GM23338 (cell line): ENCODE measurements at places on chromosomes 11 and 22. TPM values are rescaled to one million over a fixed set of nuclear protein-coding genes. Genes with fewer than 3 reads are reported as not detected.
A peak's percentile ranks its signal among the peaks of the same experiment; 100 is the strongest.

CFAP300 gene
- 1.2 and 1.4 TPM in 2 replicates for total RNA-seq

PKNOX2 gene
- 0.43 and 0.83 TPM in 2 replicates for total RNA-seq

SLC22A12 gene
- not detected in 2 replicates for total RNA-seq

NLRP14 gene
- total RNA-seq, result 0.10 TPM in 1 of 2 replicates, not detected in the other

UBQLNL gene
- 0.35 and 0.52 TPM in 2 replicates for total RNA-seq

NOX4 gene
- 2.6 and 11.5 TPM in 2 replicates for total RNA-seq

GRCh38 chr11:45815747-45816146 is 10.8 kb downstream of the SLC35C1 start:
- no peaks in the 10 kb centered on the region for H3K27me3 ChIP-seq
- H3K27ac ChIP-seq, result no peak overlapping the region
- H3K4me3 ChIP-seq, result no peak overlapping the region
- no peaks in the 10 kb centered on the region for H3K36me3 ChIP-seq
- peak; percentile 62 for DNase-seq
- peaks cover 10% of the 10 kb centered on the region for H3K4me1 ChIP-seq

GRCh38 chr22:17257121-17258001 is 38.1 kb upstream of the ADA2 start:
- H3K36me3 ChIP-seq, result no peaks in the 10 kb centered on the region
- peaks cover 55% of the 10 kb centered on the region for H3K4me1 ChIP-seq
- no peaks in the 10 kb centered on the region for H3K27me3 ChIP-seq
- DNase-seq, result peak; percentile 75

- peaks cover 4% of the 10 kb centered on the region; the same call in 1 of the 2 replicates for H3K4me1 ChIP-seq
- H3K27ac ChIP-seq, result no peak overlapping the region
- no peak overlapping the region for H3K4me3 ChIP-seq
- no peak for DNase-seq
- H3K36me3 ChIP-seq, result no peaks in the 10 kb centered on the region
These were observed 393.5 kb downstream of the TENM4 start for GRCh38 chr11:79047321-79047720.

- DNase-seq, result no peak
- no peaks in the 10 kb centered on the region for H3K4me1 ChIP-seq
- no peak overlapping the region for H3K4me3 ChIP-seq
- H3K36me3 ChIP-seq, result peaks cover 4% of the 10 kb centered on the region; the same call in 1 of the 2 replicates
- no peak overlapping the region for H3K27ac ChIP-seq
These were observed 726.9 kb downstream of the BRD1 start for GRCh38 chr22:49100773-49101172.

GRCh38 chr22:23278883-23279675 is 98.8 kb downstream of the BCR start:
- H3K4me3 ChIP-seq, result no peak overlapping the region
- H3K36me3 ChIP-seq, result no peaks in the 10 kb centered on the region
- H3K27me3 ChIP-seq, result no peaks in the 10 kb centered on the region
- no peaks in the 10 kb centered on the region for H3K4me1 ChIP-seq

DNA sequence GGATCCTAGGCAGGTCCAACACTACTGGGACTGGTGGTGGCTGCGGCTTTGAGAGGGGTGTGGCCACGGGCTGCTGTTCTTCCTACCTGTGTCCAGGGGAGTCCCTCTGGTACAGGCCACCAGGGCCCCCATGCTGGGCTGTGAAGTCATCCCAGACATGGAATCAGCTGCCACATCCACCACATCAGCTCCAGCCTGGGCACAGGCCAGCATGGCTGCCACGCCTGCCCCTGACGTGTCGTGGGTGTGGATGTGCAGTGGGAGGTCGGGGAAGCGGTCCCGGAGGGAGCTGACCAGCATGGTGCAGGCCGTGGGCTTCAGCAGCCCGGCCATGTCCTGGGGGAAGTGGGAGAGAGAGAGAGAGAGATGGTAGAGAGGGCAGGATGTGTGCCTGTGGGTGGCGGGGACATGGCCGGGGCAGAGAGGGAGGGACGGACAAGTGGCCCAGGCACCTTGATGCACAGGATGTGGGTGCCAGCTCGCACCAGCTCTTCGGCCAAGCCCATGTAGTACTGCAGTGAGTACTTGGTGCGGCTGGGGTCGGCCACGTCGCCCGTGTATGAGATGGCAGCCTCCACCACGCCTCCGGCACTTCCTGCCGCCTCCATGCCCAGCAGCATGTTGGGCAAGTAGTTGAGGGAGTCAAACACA is 6.2 kb upstream of the LRFN4 start:
- no peak overlapping the region for H3K27ac ChIP-seq
- no peaks in the 10 kb centered on the region for H3K36me3 ChIP-seq
- peaks cover 10% of the 10 kb centered on the region for H3K4me1 ChIP-seq
- no peak overlapping the region for H3K4me3 ChIP-seq
- no peaks in the 10 kb centered on the region for H3K27me3 ChIP-seq

DNA sequence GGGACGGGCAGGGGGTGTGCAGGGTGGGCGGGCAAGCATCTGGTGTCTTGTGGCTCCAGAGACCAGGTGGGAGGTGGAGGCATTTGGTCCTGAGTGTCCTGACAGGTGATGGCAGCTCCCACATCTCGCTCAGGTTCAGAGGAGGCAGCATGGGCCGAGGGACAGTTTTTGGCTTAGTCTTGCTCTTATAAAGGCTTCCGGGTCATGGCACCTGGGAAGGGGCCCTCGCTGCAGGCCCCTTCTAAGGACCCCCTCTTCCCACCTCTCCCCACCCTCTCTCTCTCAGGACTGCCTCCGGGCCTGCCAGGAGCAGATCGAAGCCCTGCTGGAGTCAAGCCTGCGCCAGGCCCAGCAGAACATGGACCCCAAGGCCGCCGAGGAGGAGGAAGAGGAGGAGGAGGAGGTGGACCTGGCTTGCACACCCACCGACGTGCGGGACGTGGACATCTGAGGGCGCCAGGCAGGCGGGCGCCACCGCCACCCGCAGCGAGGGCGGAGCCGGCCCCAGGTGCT is 9.9 kb downstream of the CCND1 start:
- H3K4me1 ChIP-seq, result no peaks in the 10 kb centered on the region
- DNase-seq, result no peak
- H3K27ac ChIP-seq, result no peak overlapping the region
- no peak overlapping the region for H3K4me3 ChIP-seq

DNA sequence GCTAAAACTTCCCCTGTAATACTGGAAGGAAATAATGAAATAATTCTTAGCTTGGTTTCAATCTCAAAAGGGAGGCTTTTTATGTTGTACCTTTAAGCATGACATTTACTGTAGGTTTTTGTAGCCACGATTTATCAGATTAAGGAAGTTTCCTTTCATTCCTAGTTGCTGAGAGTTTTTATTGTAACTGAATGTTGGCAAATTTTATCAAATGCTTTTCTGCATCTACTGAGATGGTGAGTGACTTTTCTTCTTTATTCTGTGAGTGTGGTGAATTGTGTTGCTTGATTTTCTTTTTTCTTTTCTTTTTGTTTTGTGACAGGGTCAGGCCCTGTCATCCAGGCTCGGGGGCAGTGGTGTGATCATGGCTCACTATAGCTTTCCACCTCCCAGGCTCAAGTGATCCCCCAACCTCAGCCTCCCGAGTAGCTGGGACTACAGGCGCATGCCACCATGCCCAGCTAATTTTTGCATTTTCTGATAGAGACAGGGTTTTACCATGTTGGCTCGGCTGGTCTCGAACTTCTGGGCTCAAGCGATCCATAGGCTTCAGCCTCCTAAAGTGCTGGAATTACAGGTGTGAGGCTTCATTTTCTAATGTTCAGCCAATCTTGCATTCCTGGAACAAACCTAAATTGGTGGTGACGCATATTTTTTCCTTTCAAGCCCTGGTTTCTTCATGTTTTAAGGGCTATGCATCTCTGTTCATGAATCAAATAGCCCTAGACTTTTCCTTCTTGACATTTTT is 26.2 kb downstream of the SUSD2 start:
- no peak overlapping the region for H3K4me3 ChIP-seq
- no peak overlapping the region; the same call in 1 of the 2 replicates for H3K27ac ChIP-seq
- H3K4me1 ChIP-seq, result peaks cover 5% of the 10 kb centered on the region; the same call in 1 of the 2 replicates
- H3K27me3 ChIP-seq, result no peaks in the 10 kb centered on the region

DNA sequence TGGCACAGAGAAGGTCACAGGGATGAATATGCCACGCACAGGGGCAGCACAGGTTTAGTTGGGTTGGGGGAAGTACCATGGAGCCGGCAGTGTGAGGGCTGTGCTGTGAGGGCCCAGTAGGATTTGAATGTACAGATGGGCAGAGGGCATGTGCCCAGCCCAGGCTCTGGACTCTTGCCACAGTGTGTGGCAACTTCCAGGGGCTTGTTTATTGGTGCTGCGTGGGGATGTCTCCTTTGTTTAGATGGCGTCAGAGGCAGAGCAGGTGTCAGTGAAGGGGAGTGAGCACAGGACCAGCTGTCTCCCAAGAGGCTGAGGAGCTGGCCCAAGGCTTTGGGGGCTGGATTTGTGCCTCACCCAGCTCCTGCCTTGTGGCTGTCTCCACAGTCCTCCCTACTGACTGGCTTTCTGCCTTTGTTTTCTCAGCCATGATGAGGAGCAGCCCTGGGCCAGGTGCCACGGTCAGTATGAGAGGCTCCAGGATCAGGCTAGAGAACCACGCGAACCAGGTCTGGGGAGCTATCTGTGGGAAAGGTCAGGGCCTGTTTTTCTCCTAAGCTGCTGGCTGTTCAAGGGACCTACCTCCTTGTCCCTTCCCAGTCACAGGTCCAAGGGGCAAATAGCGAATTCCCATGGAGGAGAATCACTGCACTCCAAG is 21.9 kb downstream of the SUN2 start:
- no peaks in the 10 kb centered on the region for H3K27me3 ChIP-seq
- no peak for DNase-seq
- H3K36me3 ChIP-seq, result peaks cover 6% of the 10 kb centered on the region; the same call in 1 of the 2 replicates
- H3K27ac ChIP-seq, result no peak overlapping the region

DNA sequence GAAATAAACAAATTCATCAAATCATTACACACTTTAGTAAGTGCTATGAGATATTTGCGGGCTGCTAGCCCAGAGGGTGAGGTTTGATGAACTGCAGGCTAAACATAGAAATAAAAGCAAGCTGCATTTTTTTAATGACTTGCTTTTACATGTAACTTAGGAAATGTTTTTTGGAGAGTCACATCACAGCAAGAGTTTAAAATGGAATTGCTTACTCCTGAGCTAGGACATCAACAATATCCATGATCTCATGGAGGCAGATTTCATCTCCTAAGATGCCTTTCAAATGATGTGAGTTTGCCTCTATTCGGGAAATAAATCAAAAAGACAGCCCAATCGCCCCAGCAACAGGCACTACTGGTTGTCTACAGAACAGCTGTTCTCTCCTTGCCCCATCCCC is 73.4 kb upstream of the CD44 start:
- no peaks in the 10 kb centered on the region for H3K4me1 ChIP-seq
- H3K36me3 ChIP-seq, result no peaks in the 10 kb centered on the region
- no peak overlapping the region for H3K4me3 ChIP-seq
- H3K27me3 ChIP-seq, result no peaks in the 10 kb centered on the region
- H3K27ac ChIP-seq, result no peak overlapping the region
- DNase-seq, result no peak

GRCh38 chr11:75667831-75668450 is 897 bp downstream of the MAP6 start:
- H3K4me1 ChIP-seq, result peaks cover 35% of the 10 kb centered on the region
- DNase-seq, result peak; percentile 81
- H3K27ac ChIP-seq, result no peak overlapping the region
- H3K27me3 ChIP-seq, result peaks cover 88% of the 10 kb centered on the region
- no peaks in the 10 kb centered on the region for H3K36me3 ChIP-seq
- H3K4me3 ChIP-seq, result peak overlapping the region; percentile 71

DNA sequence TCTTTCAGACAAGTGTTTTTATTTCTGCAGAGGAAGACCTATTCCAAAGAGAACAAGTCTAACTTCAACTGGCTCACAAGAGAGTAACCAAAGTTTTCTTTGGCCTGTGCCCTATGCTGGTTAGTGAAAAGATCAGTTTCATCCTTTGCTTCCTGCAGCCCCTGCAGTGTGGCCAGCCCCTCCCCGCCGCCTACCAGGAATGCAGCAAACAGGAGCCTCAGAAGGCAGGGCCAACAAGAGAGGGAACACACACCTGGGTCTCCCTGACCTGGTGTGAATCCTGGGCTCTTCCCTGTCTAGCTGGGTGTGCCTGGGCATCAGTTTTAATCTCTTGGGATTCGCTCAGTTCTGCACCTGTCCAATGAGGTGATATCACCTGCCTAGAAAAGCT is 21.5 kb upstream of the SCARF2 start:
- H3K4me3 ChIP-seq, result no peak overlapping the region
- peaks cover 3% of the 10 kb centered on the region; the same call in 1 of the 2 replicates for H3K4me1 ChIP-seq
- no peaks in the 10 kb centered on the region for H3K36me3 ChIP-seq
- peak; percentile 34 for DNase-seq

- no peaks in the 10 kb centered on the region for H3K36me3 ChIP-seq
- no peak overlapping the region for H3K4me3 ChIP-seq
- H3K27ac ChIP-seq, result no peak overlapping the region
- DNase-seq, result no peak
- peaks cover 6% of the 10 kb centered on the region for H3K4me1 ChIP-seq
- no peaks in the 10 kb centered on the region for H3K27me3 ChIP-seq
These were observed 15.7 kb upstream of the MTMR3 start for GRCh38 chr22:29867260-29867659.

DNA sequence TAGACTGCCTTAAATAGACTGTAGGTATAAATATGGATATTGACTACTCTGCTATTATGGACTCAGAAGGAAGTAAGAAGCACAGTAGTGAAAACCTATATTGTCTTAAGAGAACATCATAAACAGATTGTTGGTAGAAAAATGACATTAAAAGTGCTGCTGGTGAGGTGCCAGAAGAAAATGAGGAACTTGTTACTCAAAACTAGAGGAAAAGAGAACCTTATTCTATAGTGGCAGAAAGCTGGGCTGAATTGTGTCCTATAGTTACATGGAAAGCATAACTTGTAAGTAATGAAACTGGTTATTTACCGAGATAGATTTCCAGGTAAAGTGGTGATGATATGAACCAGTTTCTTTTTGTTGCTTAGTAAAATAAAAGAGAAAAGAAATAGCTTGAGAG is 109.7 kb upstream of the CTSC start:
- no peak for DNase-seq
- no peak overlapping the region for H3K27ac ChIP-seq
- H3K36me3 ChIP-seq, result no peaks in the 10 kb centered on the region
- no peaks in the 10 kb centered on the region for H3K4me1 ChIP-seq
- H3K4me3 ChIP-seq, result no peak overlapping the region
- H3K27me3 ChIP-seq, result no peaks in the 10 kb centered on the region

GRCh38 chr22:32473388-32473952 is 1.1 kb upstream of the FBXO7 start:
- H3K36me3 ChIP-seq, result no peaks in the 10 kb centered on the region
- H3K27me3 ChIP-seq, result 0 out of 2 replicates have a peak, but pooled peaks cover 2% of the 10 kb centered on the region
- H3K4me1 ChIP-seq, result peaks cover 12% of the 10 kb centered on the region; the same call in 1 of the 2 replicates
- DNase-seq, result peak; percentile 83

GRCh38 chr22:49524362-49524761 is 303.3 kb downstream of the BRD1 start:
- no peak for DNase-seq
- no peaks in the 10 kb centered on the region; the same call in 1 of the 2 replicates for H3K36me3 ChIP-seq
- H3K4me1 ChIP-seq, result no peaks in the 10 kb centered on the region
- no peak overlapping the region for H3K27ac ChIP-seq
- no peaks in the 10 kb centered on the region for H3K27me3 ChIP-seq

DNA sequence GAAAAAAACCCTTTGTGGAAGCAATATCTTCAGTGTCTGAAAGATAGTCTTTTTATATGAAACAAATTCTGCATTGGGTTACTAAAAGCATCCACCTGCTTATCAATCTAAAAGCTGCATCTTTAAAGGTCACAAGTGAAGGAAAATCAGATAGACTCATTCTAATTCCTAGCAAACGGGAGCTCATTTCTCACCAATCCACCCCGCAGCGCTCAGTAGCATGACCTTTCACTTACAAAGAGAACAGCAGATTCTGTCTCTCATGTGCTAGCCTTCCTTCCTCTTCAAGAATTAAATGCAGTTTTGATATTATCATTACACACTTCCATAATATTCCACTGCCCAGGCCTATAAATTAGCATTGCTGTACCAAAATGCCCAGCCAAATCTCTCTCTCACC is 212.9 kb downstream of the CADM1 start:
- H3K4me1 ChIP-seq, result peaks cover 4% of the 10 kb centered on the region; the same call in 1 of the 2 replicates
- H3K27ac ChIP-seq, result no peak overlapping the region
- H3K4me3 ChIP-seq, result no peak overlapping the region
